ENCODE measurements at places on chromosomes 3 and 15.

DNA sequence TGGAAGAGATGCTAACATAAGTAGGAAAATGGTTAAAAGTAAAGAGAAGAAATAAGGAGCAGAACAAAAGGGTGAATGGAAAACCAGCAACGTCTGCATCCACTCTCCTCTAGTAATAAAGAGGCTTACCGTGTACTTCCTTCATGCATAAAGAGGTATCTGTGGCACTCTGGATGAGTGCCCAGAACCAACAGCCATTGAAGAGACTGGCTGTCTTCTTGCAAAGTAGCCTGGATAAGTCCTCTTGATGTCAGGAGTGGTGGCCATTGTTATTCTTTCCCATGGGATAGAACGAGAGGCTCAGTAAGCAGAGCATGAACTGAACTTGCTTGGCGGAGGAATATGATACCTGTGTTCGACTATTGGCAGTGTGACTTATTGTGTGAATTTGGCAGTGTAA lies 186.2 kb upstream of the RASGRP1 start:
- DNase-seq = no peak

DNA sequence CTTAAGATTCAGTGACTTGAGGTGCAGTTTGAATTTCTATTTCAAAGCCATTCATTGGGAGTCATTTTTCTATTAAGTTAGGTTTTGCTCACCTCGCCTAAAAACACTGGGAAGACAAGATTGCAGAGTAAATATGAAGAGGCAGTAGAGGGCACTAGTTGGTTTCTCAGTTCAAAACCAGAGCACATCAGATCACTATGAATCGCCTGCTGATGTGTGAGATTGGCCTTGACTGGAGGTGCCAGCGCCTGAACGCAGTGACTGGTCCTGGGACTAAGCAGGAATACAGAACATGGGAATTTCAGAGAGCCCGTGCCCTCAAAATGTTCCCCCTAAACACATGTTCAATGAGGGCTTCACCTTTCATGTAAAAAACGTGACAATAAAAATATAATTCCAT lies 229.0 kb downstream of the ITPR1 start:
- DNase-seq = peak; percentile 35

- DNase-seq = no peak
These were observed 589 bp downstream of the EPB42 start for GRCh38 chr15:43219929-43220928.

- DNase-seq = no peak
These were observed 192.0 kb downstream of the UBE2E2 start for GRCh38 chr3:23395115-23395514.

- DNase-seq = no peak
These were observed 60.6 kb upstream of the GYG1 start for GRCh38 chr3:148930752-148931151.

- DNase-seq = no peak
These were observed 169.0 kb downstream of the ABHD5 start for GRCh38 chr3:43859766-43860165.

- DNase-seq = no peak
These were observed 14.4 kb downstream of the EFCC1 start for GRCh38 chr3:129015388-129016105.

DNA sequence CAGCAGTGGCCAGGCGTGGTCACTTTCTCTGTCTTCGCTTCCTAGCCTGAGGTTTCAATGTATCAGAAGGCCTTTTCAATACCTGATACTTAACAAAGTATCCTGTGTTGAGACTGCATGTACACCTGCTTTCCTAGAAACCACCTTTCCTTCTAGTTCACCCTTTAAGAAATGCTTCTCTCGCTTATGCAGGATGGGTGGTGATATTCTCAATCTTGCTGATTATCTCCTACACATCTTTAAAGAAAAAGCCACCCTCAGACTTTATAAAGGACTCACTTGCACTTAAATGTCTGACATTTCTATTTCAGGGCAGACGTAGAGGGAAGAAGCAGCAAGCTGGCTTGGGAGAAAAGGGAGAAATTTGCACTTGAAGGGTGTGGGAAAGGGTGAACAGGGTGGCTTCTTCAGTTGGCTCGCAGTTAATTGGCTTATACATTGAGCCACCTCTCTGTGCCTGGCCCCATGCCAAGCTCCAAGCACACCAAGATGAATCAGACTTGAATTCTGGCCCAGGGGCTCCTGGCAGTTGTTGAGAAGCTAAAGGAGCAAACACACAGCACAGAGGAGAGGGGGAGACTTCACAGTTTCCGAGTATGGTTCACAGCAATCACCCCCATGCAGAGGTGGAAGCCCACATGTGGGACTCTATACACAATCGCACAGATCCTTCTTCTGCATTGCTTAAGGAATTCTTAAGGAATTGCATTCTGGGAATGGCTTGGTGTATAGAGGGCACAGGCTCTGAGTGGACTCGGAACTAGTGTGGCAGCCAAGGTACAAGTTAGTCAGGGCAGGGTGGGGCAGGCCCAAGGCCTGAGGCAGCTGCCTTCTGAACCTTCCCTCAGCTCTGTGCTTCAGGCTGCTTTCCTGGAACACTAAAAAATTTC lies 1.3 kb downstream of the ARL6IP5 start:
- peak; percentile 84 for DNase-seq

- no peak for DNase-seq
These were observed 91.1 kb upstream of the IL12A start for GRCh38 chr3:159897331-159898075.

DNA sequence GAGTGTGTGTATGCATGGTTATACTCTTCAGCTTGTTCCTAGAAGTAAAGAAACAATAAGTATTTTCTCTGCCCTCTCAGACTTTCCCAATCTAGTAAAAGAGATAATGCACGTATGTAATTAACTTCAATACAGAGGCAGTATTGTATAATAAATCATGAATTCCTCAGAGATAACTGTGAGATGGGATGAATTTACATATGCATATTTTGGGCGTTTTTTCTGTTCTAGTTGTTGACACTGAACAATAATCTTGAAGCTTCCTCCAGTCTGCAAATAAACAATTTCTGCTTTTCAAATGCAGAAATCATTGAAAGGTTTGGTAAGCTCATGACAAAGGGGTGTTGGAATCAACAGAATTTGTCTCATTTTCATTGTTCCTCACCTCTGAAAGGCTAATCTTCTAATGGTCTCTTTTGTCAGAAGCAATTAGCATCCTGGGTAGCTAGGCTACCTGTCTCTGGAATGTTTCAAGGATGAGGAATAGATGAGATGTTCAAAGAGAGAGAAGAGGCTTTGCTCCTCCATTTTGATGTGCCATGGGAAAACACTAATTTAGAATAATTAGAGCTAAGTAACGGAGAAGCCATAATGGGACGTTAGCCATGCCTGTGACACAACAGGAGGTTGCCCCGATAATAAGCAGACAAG lies 43.3 kb upstream of the SIAH2 start:
- no peak for DNase-seq

DNA sequence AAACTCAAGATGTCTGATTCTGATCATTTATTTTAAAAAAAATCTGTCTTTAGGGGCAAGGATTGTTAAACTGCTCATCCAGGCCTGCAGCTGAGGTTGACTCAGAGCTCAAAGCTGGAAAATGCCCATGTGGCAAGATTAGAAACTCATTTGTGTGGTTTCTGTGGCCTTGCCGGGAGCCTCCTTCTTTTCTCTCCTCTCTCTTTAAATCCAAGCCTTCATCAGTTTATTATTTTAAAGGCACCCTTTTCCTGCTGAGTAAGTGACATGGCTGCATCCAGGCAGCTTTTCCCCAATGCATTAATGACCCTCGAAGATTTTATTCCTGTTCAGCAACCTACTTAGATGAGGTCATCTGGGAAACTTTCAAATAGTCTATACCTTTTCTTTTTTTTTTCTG lies 221.3 kb upstream of the CDIN1 start:
- no peak for DNase-seq

- DNase-seq = no peak
These were observed 102.2 kb downstream of the TMEM266 start for GRCh38 chr15:76162036-76162398.

GRCh38 chr3:61858054-61858453 lies 296.7 kb downstream of the PTPRG start:
- DNase-seq = no peak

DNA sequence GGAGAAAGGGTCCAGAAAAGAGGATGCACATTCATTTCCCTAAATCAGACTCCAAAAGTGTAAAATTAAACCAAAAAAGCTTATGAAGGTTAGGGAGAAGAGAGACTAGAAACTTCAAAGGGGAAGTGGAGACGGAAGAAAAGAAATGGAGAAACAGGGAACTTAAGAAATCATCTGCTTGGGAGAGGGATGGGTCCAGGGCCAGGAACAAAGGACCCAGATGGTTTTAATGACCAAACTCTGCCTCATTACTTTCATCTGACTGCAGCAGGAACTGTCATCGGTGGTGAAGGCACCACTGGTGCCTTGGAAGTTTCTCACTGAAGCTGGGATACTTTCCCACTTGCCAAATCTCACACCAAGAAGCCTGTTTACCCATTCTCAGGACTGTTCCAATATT lies 70.5 kb upstream of the SLC4A7 start:
- no peak for DNase-seq

GRCh38 chr15:63596676-63597037 lies 530 bp upstream of the FBXL22 start:
- DNase-seq = no peak

GRCh38 chr3:169744366-169745054 lies 20.4 kb downstream of the TERC start:
- no peak for DNase-seq

- DNase-seq = no peak
These were observed 1.1 kb upstream of the ST6GAL1 start for GRCh38 chr3:186929186-186929585.

DNA sequence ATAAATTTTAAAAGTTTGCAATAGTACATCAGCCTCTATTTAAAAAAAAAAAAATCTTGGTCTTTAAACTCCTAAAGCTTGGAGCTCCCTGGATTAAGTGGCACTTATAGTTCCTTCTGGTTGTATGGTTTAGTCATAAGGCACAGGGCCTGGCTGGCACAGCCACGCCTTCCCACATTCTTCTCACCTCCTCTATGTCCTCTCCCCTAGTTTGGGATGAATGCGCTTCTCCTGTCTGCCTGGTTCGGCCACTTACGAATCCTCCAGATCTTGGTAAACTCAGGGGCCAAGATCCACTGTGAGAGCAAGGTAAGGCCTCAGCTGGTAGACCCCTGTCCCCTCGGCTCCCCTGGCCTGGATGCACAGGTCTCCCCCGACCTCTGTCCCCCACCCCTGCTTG lies 10.0 kb downstream of the ANKDD1A start:
- no peak for DNase-seq

DNA sequence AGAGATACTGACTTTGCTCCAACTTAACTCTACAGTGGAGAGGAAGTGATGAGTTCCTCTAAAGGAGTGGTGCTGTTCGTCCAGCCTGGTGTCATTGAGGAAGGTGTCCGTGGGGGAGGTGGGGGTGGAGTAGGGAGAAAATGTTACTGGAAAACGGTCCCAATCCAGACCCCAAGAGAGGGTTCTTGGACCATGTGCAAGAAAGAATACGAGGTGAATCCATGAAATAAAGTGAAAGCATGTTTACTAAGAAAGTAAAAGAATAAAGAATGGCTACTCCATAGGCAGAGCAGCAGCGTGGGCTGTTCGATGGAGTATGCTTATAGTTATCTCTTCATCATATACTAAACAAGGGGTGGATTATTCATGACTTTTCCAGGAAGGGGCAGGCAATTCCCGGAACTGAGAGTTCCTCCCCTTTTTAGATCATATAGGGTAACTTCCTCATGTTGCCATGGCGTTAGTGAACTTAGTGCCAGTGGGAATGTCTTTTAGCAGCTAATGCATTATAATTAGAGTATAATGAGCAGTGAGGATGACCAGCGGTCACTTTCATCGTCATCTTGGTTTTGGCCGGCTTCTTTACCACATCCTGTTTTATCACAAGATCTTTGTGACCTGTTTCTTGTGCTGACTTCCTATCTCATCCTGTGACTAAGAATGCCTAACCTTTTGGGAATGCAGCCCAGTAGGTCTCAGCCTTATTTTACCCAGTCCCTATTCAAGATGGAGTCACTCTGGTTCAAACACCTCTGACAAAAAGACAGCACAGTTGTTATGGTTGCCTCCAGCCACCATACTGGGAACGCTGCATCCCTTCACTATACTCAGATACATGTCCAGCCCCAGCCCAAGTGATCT lies 38.6 kb downstream of the CLEC3B start:
- no peak for DNase-seq

- DNase-seq = no peak
These were observed 35.0 kb downstream of the CTSH start for GRCh38 chr15:78909791-78910228.

DNA sequence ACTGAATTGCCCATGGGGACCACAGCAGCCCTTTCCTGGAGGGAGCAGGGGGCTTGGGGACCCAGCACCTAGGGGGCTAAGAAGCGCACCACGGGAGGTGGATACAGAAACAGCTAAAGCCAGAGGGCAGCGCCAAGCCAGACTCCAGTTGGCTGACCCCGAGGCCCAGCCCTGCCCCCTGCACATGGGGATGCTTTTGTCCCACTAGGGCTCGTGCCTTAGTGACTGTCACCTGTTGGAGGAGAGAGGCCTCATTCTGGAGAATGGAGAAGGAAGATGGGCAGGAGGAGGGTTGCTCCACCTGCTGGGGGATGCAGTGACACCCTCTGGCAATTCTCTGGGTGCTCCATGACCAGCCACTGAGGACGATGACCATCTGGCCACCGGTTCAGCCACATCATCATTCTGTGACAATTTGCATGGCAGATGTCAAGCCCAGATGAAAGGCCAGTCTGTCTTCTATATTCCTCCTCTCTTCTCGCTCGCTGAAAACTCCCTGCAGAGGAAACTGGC lies 167.8 kb upstream of the TLE3 start:
- DNase-seq = no peak
